Bone marrow (tissue), 2 donors: ENCODE measurements at places on chromosomes 12 and 14.

DNA sequence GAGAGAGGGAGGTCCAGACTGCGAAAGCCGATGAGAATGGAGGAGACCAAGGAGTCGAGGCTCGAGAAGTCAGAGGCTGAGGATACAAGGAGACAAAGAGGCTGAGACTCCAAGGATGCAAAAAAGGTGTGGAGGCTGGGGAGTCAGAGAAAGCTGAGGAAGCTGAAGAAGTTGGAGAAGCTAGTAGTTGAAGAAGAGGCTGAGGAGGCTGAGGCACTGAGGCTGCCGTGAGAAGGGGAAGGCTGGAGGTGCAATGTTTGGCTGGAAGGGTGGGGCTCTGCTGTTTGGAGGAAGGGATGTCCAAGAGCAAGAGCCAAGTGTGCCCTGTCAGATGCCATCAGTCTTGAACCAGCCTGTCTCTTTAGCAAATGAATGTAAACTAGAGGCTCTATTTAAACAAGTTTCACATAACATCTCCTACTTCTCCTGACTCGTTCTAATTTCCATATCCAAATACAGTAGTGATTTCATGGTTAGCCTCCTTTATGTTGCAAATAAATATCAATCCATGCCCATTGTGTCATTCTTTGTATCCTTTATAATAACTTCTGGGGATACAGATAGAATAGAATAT is 10.8 kb upstream of the SPTSSA start:
- DNase-seq: no peak

- no peak for DNase-seq
These were observed 413.6 kb downstream of the GXYLT1 start for GRCh38 chr12:41731061-41731460.

- no peak for DNase-seq
These were observed 7.1 kb downstream of the PGAM5 start for GRCh38 chr12:132717531-132718387.

- no peak for DNase-seq
These were observed 52.5 kb upstream of the MAP1LC3B2 start for GRCh38 chr12:116506697-116507064.

DNA sequence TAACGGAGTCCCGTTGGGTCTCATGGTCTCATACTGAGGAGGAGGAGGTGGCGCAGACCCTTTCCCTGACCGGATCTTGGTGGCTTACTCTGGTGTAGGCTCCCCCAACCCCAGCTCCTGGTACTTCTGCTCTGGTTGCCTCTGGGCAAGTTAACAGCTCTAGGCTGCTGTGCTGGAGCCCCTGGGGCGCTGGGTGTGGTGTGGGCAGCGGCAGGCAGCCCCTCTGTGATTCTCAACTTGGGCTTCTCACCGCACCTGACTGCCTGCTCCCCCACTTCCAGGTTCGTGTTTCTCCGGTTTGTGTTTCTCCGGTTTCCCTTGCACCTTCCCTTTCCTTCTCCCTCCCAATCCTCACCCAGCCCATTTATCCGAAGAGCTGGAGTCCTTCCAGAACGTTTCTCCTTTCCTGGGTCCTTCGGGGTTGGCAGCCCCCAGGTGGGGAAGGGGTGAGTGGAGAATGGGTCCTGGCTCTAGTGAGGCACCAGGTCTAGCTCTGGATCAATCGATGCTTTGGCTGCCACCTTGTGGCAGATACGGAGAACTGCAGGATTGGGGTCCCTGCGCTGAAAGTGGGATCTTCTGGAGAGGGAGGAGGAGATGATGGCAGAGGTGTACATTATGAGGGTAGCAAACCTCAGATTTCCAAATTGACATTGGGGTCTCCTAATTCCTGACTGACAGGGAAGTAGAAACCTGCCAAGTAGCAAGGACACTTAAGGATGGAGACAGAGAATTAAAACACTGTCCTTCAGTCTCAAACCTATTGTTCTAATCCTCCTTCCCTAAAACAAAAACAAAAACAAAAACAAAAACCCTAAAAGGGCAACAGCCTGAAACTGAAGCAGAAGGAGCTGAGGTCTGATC is 8.3 kb downstream of the CISTR start:
- peak; percentile 60 for DNase-seq

- DNase-seq: no peak
These were observed 227.2 kb upstream of the TBX3 start for GRCh38 chr12:114911196-114911595.

DNA sequence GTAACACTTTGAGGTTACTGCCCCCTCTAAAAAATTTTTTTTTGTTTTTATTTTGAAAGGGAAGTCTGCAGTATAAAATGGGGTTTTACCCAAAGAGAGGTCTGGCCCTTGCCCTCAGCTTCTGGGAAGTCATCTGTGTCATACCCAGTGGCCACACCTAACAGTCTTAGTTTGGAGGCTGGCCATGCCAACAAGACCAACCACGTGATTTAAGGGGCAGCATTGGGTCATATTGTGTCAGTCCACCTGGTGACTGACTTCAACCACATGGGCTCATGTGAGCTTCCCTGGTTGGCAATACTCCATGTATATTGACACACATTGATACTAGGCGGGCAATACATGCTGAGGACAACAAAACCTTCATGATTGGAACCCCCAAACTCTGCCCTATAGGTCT is 173.9 kb downstream of the GXYLT1 start:
- DNase-seq: no peak

DNA sequence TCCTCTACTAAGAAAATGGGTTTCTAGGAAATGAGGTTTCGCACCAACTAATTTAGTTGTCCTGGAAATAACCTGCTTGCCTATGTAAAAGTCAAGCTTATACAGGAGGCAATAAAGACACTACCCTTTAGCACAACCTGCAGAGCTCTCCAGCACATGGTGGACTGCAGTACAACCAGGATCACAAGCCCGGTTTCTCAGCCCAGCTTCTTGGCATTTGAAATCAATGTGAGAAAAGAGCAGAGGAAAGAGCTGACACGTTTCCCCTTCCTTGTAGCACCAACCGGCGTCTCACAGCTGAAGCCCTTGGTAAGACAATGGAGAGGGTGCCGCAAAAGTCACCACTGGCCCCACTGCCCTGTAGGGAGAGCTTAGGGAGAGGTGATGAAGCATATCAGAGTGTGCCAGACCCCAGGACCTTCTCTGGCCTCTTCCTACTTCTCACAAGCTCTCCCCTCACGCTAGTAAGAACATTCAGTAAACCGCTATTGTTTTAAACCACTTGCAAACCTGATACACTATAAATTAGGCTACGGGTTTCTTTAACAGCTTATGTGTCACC is 8.6 kb downstream of the SPTLC2 start:
- no peak for DNase-seq

- DNase-seq: no peak
These were observed 366.0 kb upstream of the USP15 start for GRCh38 chr12:61894168-61894567.

GRCh38 chr12:51942056-51942455 is 9.4 kb upstream of the ACVR1B start:
- DNase-seq: no peak

DNA sequence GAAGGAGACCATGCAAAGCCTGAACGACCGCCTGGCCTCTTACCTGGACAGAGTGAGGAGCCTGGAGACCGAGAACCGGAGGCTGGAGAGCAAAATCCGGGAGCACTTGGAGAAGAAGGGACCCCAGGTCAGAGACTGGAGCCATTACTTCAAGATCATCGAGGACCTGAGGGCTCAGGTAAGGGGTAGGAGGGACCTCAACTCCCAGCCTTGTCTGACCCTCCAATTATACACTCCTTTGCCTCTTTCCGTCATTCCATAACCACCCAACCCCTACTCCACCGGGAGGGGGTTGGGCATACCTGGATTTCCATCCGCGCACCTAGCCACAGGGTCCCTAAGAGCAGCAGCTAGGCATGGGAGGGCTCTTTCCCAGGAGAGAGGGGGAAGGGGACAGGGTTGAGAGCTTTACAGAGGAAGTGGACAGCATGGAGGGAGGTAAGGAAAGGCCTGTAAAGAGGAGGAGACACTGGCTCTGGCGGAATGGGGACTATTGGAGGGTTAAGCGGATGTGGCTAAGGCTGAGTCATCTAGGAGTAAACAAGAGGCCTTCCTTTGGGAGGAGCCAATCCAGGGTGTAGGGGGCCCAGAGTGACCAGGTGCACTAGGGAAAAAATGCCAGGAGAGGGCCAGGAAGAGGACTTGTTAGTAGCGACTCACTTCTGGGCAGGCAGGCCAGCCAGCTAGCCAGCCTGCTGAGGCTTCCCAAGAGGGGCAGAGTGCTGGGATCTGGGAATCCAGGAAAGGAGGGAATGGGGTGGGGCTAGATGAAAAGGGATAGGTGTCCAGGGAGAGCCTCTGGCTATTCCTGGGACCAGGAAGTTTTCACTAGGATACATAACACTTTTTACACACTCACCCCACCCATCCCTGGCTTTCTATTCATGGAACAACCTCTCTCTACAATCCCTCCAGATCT is 754 bp downstream of the KRT18 start:
- DNase-seq: no peak

GRCh38 chr12:11242656-11243055 is 26.9 kb downstream of the PRB3 start:
- DNase-seq: no peak

GRCh38 chr12:44098786-44099185 is 262.9 kb downstream of the TMEM117 start:
- no peak for DNase-seq

DNA sequence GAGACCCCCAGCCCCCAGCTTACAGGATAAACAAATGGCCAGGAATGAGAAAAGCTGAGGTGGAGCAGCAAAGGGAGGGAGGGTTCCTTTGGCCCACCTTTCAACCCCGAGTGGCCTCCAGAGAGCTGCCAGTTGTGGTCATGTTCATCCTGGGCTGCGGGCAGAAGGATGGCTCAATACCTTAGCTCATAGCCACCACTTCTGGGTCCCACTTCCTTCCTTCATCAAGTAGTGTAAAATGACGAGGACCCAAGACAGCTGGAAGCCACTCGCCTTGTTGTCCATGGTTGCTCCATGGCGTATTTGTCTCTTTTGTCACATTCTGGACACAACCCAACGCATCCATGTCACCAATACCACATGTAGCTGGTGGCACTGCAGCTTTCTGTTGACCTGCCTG is 24.2 kb downstream of the CRACR2A start:
- peak; percentile 33 for DNase-seq

- DNase-seq: no peak
These were observed 1.9 kb upstream of the CIROP start for GRCh38 chr14:23106747-23107045.

DNA sequence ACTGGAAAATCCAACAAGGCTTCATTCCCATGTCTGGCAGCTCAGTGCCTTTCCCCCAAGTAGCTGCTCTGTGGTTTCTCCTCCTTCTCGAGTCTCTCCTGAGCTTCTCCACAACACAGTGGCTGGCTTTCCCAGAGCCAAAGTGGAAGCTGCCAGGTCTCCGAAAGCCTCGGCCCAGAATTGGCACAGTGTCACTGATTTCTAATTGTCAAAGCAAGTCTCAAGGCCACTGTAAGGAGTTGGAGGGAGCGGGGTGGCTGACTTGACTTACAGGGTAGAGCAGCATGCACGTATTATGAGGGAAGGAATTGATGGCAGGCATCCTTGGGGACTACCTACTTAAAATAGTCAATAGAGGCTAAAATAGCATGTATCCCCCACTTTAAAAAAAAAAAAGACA is 6.7 kb upstream of the CPNE8 start:
- DNase-seq: no peak
